Stimulated activated CD4-positive, alpha-beta T cell treated with anti-CD3 and anti-CD28 coated beads, TNF-alpha, amount 100 ng/mL, for 1 hour (primary cell): ENCODE measurements at places on chromosomes 6 and 20.

DNA sequence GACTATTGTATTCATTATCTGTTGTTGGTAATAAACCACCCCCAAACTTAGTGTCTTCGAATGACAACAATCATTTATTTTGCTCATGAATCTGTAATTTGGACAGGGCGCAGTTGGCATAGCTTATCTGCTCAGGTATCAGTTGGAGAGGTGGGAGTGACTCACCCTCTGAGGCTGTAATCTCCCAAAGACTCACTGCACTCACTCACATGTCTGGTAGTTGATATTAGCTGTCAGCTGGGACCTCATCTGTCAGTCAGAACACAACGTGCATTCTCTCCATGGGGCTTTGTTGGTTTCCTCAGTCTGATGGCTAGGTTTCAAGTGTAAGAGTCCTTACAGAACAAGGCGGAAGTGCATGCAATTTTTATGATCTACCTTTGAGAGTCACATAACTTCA, 219.0 kb upstream of the PRND start:
- no peak for DNase-seq

- no peak for DNase-seq
Measured at GRCh38 chr6:62714112-62714511, 428.1 kb upstream of the KHDRBS2 start.

GRCh38 chr6:123841067-123841896, 37.6 kb downstream of the NKAIN2 start:
- no peak for DNase-seq

DNA sequence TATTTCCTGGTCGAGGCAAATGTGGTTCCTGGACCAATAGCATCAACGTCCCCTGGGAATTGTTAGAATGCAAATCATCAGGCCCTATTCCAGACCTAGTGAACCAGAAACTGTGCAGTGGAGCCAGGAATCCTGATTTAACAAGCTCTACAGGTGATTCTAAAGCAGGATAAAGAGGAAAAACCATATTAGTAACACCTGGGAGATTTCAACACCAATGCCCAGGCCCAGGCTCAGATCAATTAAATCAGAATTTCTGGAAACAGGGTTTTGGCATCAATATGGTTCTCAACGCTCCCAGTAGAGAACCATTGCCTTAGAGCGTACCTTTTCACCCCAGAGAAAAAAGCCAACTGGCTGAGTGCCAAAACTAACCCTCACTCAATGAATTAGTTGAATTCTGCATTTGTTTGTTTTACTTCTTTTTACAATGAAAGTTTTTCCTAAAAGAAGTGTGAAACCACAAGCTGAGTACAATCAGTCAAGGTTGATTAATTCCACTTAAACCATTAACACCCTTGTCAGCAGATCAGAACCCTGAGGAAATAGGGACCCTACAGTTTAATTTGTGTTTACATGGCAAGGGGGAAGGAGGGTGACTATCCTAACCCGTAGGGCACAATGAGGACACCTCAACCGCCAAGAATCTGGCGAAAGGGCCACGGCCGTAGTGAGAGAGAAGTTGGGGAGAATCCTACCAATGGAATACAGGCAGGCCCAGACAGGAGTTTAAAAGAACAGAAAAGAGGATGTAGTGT, 34.9 kb upstream of the LOC128125822 start:
- no peak for DNase-seq

GRCh38 chr20:50338479-50339391, 148.1 kb downstream of the CEBPB start:
- peak; percentile 22 for DNase-seq
